ENCODE measurements at places on chromosomes 4 and X.

- DNase-seq = no peak
Measured at GRCh38 chr4:84691170-84691691, 108.3 kb downstream of the CDS1 start.

- no peak for DNase-seq
Measured at GRCh38 chrX:101602077-101602476, 15.7 kb downstream of the ARMCX6 start.

- DNase-seq = no peak
Measured at GRCh38 chr4:150769248-150769647, 187.3 kb downstream of the MAB21L2 start.

- no peak for DNase-seq
Measured at GRCh38 chrX:68354879-68355628, 78.2 kb downstream of the OPHN1 start.

- DNase-seq = no peak
Measured at GRCh38 chr4:11402192-11402591, 26.5 kb downstream of the HS3ST1 start.

- DNase-seq = no peak
Measured at GRCh38 chr4:140423106-140423505, 4.3 kb downstream of the CLGN start.

GRCh38 chr4:108172231-108172752, 3.6 kb upstream of the LEF1 start:
- peak; percentile 49 for DNase-seq

- peak; percentile 26 for DNase-seq
Measured at GRCh38 chrX:10095698-10096432, 60.9 kb upstream of the CLCN4 start.

DNA sequence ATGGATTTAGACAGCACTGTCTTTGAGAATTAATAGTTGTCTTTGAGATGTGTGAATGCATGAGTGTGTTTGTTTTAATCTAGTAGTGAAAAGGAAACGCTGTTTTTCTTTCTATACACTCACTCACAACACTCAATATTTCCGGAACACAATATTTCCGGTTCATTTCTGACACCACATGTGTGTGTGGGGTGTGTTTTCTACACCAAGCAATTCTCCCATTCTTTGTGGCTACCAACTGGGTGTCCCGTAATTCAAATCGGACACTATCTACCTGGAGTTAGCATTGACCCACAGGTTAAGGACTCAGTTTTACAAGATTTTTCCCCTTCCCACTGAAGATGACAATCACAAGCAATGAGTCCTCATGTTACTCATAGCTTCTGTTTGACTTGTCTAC, 113.9 kb downstream of the SNCA start:
- no peak for DNase-seq

DNA sequence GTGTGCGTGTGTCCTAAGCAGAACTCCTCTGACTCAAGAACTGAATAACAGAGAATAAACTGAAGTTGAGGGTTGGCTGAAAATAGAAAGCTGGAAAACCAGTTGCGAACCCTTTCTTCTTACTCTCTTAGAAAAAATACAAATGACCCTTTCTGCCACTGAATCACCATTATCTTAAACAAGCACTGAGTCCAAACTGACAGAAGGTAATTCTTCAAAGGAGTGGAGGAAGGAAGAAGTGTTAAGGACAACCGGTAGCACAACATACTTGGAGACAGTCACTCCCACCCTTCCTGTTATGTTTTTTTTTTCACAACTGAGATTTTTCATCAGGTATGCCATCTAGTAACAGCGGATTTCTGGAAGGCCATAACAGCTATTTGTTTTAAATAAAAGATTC, 38.1 kb downstream of the HELQ start:
- DNase-seq = no peak

DNA sequence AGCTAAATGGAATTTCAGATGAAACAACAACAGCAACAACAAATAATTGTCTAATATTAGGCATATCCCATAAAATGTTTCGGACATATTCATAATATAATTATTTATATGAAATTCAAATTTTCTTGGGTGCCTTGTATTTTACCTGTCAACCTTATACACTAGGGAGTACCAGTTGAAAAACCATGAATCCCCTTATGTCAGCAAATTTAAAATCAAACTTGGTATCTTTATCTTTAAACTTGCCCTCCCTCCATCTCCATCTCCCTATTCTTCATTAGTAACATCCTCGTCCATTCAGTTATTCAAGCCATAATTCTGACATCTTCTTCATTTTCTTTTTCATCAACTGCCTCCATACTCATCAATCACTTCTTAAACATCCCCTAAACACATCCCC, 974.5 kb upstream of the HS3ST1 start:
- no peak for DNase-seq

- peak; percentile 56 for DNase-seq
Measured at GRCh38 chr4:6892190-6892908, 17.3 kb upstream of the TBC1D14 start.

DNA sequence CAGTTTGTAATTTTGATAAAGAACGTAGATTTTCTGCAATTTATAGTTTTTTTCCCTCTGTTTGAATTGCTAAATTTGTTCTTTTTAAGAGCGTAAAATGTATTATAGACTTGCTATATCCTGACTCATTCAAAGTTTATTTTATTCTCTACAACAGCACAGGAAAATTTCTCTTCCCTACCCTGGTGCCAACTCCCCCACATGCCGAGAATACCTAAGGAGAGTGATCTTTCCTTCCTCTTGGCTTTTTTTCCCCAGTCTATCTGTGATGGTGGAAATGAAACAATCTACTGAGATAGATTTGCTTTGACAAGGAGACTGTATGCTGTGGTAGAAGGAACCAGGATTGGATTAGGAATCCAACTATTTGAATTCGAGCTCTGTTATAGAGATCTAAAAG, 271.6 kb downstream of the TLL1 start:
- no peak for DNase-seq

- DNase-seq = no peak
Measured at GRCh38 chr4:151887031-151887815, 126.4 kb upstream of the GATB start.

- no peak for DNase-seq
Measured at GRCh38 chr4:134089885-134090284, 111.7 kb downstream of the PABPC4L start.

Data from CD4-positive, alpha-beta T cell treated with Interleukin-17A for 4 hours (primary cell).